T-helper 1 cell (primary cell): ENCODE measurements at places on chromosomes 5 and 9.

DNA sequence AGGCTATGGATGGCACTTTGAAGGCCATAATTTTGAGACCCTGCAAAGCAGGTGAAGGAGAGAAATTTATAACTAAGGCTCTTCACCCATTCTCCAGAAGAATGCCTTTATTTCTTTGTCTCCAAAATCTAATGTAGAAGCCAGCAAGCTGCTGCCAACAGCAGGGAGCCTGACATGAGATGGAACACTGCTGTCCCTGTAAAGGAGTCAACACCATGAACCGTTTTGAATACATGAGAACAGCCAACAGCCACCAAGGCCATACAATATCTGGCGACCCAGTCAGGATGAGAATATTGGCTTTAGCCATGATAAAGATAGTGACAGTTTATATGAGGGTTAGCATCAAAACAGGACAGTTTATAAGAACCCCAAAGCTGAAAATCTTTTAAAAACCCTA is 121.2 kb upstream of the LIFR start:
- DNase-seq, result no peak

DNA sequence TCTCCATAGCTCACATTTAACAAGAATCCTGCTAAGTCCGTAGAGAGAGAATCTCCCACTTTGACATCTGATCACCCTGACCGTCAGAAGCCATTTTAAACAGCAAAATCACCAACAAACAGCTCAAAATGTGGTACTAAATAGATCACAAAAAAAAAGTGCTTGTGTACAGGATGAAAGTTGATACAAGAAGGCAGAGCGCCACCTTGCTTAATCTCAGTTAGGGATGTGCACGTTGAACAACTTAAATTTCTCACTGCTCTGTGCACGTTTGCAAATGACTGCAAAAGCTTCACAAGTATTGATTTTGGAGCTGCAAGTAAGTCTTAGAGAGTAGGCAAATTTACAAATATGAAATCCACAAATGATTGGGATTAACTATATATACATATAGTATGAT is 63.1 kb upstream of the NREP start:
- no peak for DNase-seq

- no peak for DNase-seq
Observed at GRCh38 chr9:114205171-114206015, 50.1 kb downstream of the COL27A1 start.

- DNase-seq, result no peak
Observed at GRCh38 chr9:4144869-4145268, 155.0 kb downstream of the GLIS3 start.

DNA sequence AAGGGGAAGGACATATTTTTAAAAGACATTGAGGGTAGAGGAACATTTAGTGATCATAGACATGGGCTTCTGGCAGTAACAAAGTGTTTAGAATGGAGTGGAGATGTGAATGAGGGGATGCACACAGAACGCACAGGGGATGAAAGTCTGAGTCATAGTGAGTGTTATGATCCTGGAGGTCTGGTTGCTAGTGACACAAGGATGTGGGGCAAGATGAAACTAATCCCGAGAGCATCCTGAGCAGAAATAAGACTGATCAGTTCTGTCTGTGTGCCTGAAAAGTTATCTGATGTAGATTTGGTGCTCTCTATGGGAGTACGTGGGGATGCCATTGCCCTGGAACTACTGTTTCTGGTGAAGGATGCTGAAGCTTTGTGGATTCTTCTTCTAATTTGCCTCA is 141.1 kb downstream of the CHSY3 start:
- DNase-seq, result no peak

- DNase-seq, result no peak
Observed at GRCh38 chr9:130126721-130127433, 45.3 kb upstream of the NCS1 start.

GRCh38 chr5:55758231-55758630 is 20.4 kb downstream of the DDX4 start:
- DNase-seq, result no peak

- DNase-seq, result no peak
Observed at GRCh38 chr5:73909474-73909873, 283.5 kb downstream of the ARHGEF28 start.

GRCh38 chr9:120710110-120710981 is 3.9 kb downstream of the MEGF9 start:
- DNase-seq, result peak; percentile 61

DNA sequence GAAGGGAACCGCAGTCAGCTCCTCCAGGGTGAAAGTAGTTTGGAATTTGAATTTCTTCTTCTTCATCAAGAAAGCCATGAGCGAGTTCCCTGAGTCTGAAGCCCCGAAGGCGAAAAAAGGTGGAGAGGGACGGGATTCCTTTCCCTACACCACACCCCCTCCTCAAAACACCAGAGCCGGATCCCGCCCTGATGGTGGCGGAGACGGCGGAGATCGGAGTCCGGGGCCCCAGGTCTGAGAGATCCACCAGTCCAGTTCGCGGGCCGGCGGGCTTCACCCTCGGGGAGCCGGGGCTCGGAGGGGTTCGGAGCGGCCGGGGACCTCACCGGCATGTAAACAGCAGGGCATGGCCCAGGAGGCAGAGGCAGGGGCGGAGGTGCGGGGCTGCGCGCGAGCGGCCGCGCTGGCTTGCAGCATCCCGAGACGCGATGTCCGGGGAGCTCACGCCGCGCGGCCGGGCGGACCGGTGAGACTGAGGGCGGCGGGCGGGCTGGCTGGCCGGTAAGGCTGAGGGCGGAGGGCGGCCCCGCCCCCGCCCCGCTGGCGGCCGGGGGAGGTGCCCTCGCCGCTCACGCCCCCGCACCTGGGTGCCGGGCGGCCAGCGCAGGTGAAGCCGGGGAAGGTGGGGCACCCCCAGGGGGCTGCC is 606 bp downstream of the EEIG1 start:
- no peak for DNase-seq

GRCh38 chr9:96618209-96619123 is 1.2 kb downstream of the CDC14B start:
- no peak for DNase-seq

- no peak for DNase-seq
Observed at GRCh38 chr9:130104491-130105193, 50.9 kb downstream of the GPR107 start.

DNA sequence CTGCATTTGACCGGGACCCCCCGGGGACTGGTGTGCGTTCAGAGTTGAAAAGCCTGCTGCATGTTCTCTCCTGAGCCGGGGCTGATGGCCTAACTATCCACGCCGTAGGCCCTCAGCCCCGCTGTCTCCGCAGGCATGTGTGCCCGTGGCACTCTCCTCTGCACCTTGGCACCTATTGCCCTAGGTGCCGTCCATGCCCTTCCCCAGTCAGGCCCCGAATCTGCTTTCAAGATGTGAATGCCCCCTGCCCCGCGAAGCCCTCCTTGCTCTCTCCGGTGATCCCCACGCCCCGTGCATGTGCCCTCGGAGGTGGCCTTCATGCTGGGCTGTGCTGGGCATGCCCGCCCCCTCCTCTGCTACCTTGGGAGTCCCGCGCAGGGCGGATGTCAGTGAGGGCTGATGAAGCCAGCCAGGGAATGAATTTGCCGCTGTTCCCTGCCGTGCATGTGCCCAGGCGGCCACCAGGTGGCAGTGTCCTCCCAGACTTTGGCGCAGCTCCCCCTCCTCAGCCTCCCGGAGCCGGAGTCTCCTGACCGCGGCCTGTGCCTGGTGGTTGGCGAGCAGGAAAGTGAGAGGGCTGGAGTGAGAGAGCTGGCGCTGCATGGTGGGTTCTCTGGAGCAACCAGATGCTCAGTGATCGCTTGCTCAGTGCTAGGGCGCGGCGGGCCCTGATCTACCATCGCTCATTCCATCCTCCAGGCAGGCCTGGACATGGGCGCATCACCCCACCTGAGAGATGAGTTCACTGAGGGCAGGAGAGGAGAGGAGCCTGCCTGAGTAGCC is 112.9 kb upstream of the LMX1B start:
- peak; percentile 49 for DNase-seq

DNA sequence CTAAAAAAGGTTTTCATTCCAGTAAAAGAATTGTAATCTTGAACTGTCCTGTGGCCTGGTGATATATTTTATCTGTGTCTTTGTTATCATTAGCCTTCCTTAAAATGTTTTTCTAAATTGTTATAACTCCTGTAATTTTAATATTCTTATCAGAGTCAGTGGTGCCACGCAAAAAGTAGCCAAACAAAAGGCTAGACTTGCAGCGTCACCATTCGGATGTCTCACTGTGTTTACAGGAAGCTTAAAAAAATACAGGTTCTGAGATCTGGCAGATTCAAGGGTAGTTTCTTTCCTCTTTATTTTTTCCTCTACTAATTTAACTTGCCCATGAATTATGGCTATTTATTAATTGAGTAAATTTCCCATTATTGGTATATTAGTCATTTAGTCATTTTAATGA is 362.3 kb downstream of the MAT2B start:
- DNase-seq, result no peak

- no peak for DNase-seq
Observed at GRCh38 chr5:111719773-111720172, 37.2 kb downstream of the NREP start.

- DNase-seq, result no peak
Observed at GRCh38 chr5:69502767-69503488, 10.3 kb downstream of the OCLN start.

- DNase-seq, result no peak
Observed at GRCh38 chr5:170525470-170526211, 21.8 kb downstream of the KCNIP1 start.

DNA sequence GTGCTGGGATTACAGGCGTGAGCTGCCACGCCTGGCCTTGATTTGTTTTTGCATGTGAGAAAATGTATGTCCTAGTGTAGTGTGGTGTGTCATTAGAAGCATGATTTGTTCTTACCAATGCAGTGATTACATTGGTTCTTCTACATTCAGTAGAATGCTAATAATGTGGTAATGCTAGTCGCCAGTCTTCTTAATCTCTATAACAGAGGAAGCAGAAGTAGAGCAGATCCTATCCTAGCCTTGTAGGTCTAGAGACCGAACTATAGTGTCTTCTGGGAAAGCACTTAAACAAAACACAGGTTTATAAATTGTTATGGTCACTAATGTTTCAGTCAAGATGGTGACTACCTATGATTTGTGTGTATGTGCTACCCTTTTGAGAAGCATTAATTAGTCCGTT is 197.5 kb upstream of the DMRT1 start:
- DNase-seq, result no peak

DNA sequence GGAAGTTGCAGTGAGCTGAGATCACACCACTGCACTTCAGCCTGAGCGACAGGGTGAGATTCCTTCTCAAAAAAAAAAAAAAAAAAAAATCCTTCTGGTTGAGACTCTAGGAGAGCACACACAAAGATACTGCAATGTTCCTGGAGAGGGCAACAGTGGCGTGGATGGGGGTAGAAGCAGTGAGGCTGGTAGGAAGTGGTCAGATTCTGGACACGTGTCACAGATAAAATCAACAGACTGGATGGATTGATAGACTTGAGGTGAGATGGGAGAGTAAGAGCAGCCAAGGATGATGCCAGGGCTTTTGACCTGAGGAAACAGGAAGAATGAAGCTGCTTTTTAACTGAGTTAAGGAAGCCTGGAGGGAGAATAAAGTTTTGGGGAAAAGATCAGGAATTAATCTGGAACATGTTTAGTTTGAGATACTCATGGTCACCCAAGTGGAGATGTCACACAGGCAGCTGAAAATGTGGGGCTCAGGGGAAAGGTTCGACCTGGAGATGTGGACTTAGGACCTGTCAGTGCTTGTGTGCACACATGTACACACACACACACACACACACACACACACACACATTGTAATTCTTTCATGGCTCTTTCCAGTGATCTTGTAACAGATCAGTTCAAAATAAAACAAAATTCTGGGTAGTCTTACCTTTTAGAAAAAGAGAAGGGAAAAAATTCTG is 88.1 kb downstream of the FANCC start:
- DNase-seq, result no peak

DNA sequence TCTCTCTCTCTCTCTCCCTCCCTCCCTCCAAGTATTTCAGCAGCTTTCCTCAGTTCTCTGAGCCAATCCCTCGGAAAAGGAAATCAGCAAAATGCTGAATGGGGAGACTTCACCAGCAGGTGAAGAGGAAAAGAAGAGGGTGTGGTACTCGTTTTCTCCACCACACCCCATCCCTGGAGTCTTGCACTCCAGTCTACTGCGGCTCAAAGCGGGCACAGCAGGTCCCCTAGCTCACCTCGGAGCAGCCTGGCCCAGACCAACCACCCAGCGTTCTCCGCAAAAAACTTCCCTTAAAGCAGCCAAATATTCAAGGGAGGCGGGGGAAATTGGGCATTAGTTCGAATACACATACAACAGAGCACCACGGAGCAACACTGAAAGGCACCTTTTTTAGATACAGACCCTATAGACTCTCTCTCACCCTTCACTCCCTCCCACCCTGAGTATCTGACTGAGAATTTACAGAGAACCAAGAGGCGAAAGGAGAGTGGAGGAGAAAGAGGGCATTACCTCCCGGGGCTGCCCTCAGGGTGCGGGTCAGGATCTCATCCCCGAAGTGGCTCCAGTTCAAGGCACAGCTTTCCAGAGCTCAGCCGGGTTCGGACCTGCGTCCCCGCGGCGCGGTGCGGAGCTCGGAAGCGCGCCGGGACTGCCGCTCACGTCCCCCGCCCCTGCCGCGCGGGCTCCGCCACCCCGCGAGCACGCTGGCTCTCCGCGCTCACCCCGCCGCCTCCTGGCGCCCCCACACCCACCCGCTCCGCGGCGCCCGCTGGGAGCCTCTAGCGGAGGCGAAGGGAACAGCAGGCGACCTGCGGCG is 1638.5 kb upstream of the C9orf72 start:
- no peak for DNase-seq

DNA sequence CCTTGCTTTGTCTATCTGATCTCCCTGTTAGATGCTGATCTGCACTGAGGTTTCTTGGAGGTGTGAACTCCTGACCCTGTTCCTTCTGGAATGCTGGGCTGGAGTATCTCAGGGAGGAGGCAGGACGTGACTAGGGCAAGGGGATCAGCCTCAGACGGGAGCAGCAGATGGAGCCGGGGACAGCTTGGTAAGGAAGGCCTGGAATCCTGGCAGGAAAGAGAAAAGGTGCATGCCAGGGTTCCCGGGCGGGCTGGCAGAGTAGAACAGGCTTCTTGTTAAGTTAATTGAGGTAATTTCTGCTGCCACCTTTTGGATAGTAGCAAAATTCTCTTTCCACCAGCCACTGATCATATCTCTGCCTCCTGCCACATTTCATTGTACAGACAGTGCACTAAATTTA is 180.9 kb downstream of the ZNF462 start:
- DNase-seq, result no peak

GRCh38 chr5:132263548-132264261 is 6.2 kb downstream of the PDLIM4 start:
- no peak for DNase-seq

- DNase-seq, result no peak
Observed at GRCh38 chr5:74064911-74065310, 438.9 kb downstream of the ARHGEF28 start.

GRCh38 chr5:134813407-134813806 is 32.4 kb upstream of the C5orf24 start:
- DNase-seq, result no peak

DNA sequence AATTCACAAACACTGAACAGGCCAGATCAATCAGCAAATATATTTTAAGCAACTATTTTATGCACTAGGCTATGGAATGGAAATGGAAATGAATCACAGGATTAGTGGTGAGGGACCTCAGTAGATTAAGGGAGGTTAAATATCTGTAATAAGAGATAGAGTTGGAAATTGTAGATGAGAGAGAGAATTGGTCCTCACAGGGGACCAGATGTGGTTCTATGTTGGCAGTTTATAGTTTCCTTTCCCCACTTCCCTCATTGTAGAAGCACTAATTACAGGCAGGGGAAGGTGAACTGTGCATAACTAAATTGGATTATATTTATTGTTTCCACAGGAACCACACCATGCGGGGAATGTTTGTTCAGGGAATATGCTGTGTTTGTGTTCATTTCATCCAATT is 496.2 kb downstream of the ARHGEF28 start:
- no peak for DNase-seq

- peak; percentile 86 for DNase-seq
Observed at GRCh38 chr9:127903557-127904475, 4.4 kb upstream of the ST6GALNAC6 start.
